ENCODE measurements at places on chromosomes 5 and 9.
A peak's percentile ranks its signal among the peaks of the same experiment; 100 is the strongest.

DNA sequence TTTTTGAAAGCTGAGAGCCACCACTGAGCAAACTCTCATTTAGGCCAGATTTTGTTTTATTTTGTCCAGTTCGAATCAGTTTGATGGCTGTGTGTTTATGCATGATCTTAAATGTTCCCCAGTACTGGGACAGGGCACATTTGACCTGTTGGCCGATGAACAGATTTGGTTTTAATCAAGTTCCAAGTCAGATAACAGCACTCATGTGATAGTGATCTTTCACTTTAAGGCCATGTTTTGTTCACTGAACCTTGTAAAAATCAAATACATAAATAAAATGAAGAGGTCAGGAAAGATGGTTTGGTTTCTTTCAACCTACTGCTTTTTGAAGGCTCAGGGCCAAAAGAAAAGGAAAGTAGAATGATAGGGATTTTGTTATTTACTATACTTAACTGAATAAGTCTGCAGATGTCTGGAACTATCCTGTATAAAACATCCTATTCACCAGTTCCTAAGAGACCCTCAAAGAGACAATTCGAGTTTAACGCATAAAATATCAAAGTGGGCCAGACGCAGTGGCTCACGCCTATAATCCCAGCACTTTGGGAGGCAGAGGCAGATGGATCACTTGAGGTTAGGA is 77.2 kb downstream of the PGM5 start:
- no peak for DNase-seq

- DNase-seq, result no peak
Observed at GRCh38 chr9:1083325-1083913, 33.3 kb downstream of the DMRT2 start.

DNA sequence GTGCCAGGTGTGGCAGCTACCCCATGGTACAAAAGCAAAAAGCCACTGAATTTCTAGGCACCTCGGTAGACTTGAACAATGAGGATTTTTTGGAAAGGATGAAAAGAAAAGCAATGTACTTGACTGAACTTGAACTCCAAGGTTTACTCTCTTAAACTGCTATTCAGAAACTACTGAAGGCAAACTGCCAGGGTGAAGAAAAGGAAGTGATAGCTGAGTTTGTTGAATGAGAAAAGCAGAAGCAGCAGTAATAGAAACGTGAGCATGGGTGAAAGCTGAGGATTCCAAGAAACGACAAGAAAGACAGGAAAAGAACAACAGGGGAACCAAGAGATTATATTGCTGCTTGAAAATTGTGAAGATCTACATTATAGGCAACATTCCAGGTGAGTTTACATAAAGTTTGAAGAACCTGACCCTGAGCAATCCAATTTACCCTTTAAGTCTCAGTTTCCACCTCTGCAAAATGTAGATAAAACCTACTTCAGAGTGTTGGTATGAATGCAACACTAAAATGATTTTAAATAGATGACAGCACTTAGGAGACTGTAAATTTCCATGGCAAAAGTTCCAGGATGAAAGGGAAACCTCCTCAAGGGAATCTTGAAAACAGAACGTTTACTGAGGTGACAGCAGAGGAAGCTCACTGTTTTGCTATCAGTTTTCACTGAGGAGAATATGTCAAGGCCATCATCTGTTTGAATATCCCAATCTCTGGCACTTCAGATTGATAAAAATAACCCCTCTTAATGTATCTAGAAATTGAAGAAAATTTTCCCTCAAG is 245.8 kb downstream of the SPATA31D1 start:
- DNase-seq, result no peak

GRCh38 chr5:74400067-74400466 is 240.5 kb downstream of the ENC1 start:
- DNase-seq, result no peak

- no peak for DNase-seq
Observed at GRCh38 chr9:121692606-121693387, 41.4 kb downstream of the DAB2IP start.

- DNase-seq, result no peak
Observed at GRCh38 chr5:138544181-138545134, 1.4 kb upstream of the ETF1 start.

DNA sequence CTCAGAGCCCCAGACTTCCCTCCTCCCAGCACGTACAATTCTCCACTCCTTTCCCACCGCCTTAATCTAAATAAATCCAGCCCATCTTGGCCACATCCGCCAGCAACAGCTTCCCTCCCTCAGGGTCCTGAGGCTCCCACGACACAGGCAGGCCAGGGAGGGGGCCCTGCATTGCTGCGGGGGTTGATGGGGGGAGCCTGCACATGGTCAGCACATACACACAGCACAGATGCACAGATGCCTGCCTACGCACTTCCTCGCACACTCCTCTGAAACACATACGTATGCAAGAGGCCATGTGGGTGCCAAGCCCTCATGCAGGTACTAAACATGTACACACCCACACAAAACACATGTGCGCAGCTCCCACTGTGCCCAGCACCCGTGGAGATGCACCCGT is 14.8 kb downstream of the PDGFRB start:
- DNase-seq, result no peak

DNA sequence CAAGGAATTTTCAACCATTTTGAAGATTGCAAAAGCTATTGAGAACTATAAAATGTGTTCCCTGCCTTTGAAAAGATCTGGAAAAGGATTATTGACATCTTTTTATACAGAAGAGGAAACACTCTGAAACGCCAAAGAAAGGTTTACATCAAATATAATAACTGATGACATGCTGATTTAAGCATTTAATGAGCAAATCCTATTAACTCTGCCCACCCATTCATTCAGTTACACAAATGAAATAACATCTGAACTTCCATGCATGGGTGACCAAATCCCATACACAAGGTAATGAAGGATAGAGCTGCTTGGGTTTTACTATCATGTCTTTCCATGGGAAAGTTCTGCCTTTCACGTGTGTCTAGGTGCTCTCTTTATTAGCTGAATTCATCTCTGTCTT is 589.4 kb upstream of the WWC1 start:
- no peak for DNase-seq

DNA sequence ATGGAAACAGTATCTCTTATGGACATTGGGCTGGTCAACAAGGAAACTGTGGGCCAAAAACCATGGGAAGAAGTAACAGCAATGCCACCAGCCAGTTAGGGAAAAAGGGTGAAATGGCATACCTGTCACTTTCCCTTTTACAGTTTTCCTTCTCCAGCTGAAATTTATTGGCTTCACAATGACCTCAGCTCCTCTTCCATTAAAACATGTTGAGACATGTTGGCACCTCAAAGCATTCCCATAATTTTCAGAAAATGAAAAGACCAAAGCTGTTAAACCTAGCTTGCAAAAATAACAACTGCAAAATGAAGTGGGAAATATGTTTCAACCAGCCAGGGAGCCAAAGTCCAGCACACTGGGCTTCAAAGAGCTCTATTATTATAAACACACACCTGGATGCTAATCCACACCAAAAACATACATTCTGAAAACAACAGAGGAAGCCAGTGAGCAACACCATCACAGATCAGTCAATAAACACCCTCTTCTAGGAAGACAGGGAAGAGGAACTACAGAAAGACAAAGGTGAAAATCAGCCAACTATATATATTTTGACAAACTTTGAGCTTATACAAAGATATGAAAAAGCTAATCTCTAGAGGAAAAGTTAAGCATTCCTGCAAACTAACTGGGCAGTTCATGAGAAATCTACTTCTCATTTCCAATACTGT is 78.4 kb upstream of the PTGER4 start:
- DNase-seq, result no peak

DNA sequence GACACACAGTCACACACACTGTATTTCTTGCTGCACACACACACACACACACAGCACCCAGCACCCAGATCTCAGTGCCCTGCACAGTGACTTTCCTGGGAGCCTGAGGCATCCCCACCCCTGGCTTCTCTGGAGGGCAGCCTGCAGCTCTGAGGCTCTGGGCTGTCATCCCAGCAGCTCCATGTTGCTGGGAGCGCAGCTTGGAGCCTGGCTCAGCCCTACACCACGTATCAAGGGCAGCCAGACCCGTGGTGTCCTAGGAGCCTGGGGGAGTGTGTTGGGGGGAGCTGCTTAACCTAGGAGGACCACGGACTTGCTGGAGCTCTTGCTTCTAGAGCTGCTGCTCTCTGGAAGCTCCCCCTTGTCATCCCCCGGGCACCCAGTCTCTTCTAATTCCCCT is 5.2 kb downstream of the IER5L start:
- DNase-seq, result no peak

GRCh38 chr5:134975078-134975715 is 7.5 kb downstream of the CATSPER3 start:
- DNase-seq, result peak; percentile 1

DNA sequence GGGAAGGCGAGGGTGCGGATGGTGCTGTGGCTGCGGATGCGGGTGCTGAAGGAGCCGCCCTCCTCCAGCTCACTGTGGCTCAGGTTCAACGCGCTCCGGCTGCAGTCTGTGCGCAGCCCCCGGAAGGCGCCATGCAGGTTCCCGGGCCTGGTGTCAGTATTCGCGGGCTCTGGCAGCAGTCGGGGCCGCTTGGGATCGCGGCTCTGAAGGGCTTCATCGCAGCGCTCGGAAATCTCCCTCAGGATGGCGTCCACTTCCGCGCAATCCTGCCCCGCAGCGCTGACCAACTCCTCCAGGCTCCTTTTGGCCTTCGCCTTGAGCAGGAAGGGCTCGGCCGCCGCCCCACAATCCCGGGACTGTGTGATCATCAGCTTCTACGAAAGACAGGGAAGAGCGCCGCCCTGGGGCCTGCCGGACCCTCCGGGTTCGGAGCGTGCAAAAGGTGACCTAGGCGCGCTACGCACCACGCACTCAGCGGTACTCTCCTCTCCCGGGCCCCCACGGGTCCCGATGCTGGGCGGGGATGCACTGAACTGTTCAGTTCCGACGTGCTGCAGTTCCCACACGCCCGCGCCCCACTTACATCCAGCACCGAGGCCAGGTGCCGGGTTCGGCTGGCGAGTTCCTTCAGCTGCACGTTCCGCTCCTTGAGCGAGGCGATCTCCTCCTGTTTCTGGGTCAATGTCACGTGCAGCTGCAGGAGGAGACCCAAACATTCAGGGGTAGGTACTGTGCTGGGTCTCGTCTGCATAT is 6.5 kb downstream of the MCIDAS start:
- DNase-seq, result no peak

DNA sequence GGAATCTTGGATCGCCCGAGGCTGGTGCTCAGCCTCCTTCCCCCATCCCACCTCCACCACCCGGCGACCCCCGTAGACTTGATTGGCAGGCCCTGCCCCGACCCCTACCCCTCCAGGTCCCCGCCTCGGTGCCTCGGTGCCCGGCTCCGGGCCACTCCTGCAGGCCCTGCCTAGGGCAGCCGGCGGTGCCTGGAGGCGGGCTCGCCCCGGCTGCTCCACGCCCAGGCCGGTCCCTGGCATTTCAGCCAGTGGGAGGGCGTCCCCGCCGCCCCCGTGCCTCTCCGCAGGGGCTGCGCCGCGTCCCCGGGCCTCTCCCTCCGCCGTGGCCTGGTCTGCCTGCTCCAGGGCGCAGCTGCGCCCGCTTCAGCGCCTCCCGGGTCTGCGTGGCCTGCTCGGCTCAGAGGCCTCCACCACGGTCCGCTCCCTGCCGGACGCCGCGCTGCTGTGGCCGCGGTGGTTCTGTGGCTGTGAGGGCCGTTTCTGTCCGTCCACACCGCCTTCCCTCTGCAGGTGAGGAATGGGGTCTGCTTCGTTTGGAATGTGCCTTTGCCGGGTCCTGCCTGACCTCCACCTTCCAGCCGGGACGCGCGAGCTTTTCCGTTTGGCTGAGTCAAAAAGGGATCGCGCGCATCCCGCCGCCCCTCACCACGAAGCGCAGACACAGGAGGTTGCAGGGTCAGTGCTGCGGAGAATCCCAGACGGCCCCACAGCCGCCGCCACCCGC is 48.3 kb upstream of the IRX4 start:
- DNase-seq, result no peak

- no peak for DNase-seq
Observed at GRCh38 chr5:126139773-126140172, 283.4 kb upstream of the GRAMD2B start.

DNA sequence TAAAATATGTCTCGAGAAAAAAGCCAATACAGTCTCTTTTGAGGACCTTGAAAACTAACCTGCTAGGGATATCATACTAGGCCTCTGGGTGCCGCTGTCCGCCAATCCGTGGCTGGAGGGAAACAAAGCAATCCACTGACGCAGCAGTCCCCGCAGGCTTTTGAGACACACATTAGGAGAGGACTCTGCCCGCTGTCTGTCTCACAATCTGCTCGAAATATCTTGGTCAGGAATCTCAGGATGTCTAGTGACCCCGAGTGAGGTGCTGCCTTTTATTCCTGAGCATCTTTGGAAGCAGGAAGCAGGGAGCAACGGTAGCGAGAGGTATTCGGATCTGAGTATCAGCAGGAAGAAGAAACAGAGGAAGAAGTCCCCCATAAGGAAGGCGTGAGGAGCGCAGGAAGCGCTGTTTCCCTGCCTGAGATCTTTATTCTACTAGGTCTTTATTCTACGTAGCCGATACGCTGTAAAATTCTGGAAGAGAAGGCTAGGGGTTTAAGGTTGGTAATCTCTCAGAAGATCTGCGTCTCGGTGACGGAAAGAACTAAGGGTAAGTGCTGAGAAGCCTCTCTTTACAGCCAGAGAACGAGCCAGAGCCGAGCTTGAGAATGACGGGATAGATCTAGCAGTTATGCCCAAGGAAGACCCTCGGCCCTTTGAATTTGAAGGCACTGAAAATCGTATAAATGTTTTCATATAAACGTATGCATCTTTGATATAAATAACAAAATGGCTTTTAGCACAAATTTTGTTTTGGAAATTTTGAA is 4.0 kb upstream of the PCDHGA1 start:
- DNase-seq, result peak; percentile 26

DNA sequence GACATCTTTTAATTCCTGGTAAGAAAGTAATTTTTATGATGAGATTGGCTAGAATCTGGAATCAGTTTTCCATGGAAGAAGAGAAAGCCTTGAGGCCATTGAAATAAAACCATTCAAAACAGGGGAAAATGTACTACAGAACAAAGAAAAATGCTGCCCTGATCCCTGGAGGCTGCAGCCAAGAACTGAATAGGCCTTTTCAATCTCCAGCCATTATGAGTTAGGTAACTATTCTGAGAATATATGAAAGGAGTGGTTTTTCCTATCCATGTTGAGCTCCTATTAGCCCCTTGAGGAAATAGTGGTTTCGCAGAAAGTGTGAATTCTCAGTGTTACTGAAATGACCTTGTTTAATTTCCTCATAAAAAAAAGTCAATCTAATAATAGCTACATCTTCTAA is 408.5 kb upstream of the GRAMD2B start:
- DNase-seq, result no peak

- DNase-seq, result no peak
Observed at GRCh38 chr5:35197351-35197750, 32.9 kb downstream of the PRLR start.

GRCh38 chr5:78627175-78627574 is 21.4 kb downstream of the LHFPL2 start:
- no peak for DNase-seq
